NCI-H774 (cell line): ENCODE measurements at places on chromosomes 1 and 21.

DNA sequence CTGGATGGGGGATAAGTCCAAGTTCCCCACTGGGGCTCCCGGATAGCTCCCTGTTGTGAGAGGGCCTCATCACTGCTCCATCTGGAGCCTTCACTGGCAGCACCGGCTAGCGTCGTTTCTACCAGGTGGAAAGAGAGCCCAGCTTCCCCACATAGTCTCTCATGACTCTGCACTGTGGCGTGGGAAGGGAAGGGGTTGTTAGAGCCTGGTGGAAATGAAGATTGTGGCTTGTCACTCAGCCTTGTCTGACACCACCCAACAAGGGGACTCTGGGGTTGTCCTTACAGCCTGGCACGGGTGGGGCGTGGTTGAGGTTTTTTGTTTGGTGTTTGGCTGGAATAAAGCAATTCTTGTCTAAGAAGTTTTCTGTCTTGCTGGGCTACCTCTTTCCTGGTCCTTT, 94.6 kb downstream of the ADARB1 start:
- no peak for DNase-seq

DNA sequence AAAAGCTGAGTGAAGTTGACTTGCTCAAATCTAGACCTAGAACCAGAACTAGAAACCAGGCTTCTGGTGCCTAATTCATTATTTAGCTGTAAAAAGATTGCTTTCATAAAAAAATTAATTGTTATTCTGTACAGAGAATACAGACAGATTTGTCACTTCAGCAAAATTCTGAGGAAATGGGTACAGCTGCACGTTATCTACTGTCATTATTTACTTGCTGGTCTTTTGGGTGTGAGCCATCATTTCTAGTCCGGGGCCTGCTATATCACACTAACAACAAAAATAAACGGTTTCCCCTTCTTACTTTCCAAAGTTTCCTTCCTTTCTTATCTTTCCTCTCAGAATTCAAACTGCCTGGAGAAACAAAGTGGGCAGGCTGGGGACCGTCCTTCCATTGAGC, 68.3 kb downstream of the PTGER3 start:
- no peak for DNase-seq

- peak; percentile 69 for DNase-seq
Observed at GRCh38 chr1:90340606-90341005, 345.7 kb downstream of the ZNF326 start.

GRCh38 chr21:45415188-45415942, 10.4 kb downstream of the COL18A1 start:
- DNase-seq, result no peak
